ENCODE measurements at places on chromosomes 7 and 10.

DNA sequence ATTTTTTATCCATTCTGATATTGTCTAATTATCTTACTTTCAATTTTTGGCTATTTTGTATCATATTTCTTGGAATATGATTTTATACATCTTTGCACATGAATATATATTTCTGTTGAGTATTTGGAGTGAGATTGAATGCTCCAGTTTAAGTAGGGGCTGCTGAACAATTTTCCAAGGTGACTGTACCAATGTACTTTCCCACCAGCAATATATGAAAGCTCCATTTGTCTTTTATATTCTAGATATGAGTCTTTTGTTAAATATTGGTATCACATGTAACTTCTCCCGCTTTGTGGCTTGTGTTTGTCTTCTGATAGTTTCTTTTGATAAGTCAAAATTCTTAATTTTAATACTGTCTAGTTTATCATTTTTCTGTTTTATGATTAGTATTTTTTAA, 144.6 kb upstream of the MDFIC start:
- no peaks in the 10 kb centered on the region for H3K36me3 ChIP-seq
- no peak overlapping the region for H3K27ac ChIP-seq
- no peak for DNase-seq
- H3K27me3 ChIP-seq = no peaks in the 10 kb centered on the region
- no peaks in the 10 kb centered on the region for H3K4me1 ChIP-seq

GRCh38 chr7:77944183-77945182, 145.9 kb downstream of the PHTF2 start:
- no peak overlapping the region for H3K27ac ChIP-seq
- no peak for DNase-seq
- no peak overlapping the region for H3K4me3 ChIP-seq
- no peaks in the 10 kb centered on the region for H3K27me3 ChIP-seq

- H3K4me1 ChIP-seq = no peaks in the 10 kb centered on the region
- no peak overlapping the region for H3K27ac ChIP-seq
- peaks cover 24% of the 10 kb centered on the region for H3K36me3 ChIP-seq
- H3K4me3 ChIP-seq = no peak overlapping the region
Observed at GRCh38 chr7:134444198-134444960, 14.5 kb downstream of the AKR1B1 start.

- H3K4me3 ChIP-seq = no peak overlapping the region
- H3K27ac ChIP-seq = no peak overlapping the region
- no peaks in the 10 kb centered on the region for H3K4me1 ChIP-seq
- no peak for DNase-seq
- no peaks in the 10 kb centered on the region for H3K36me3 ChIP-seq
Observed at GRCh38 chr7:132347858-132348257, 228.4 kb downstream of the PLXNA4 start.

DNA sequence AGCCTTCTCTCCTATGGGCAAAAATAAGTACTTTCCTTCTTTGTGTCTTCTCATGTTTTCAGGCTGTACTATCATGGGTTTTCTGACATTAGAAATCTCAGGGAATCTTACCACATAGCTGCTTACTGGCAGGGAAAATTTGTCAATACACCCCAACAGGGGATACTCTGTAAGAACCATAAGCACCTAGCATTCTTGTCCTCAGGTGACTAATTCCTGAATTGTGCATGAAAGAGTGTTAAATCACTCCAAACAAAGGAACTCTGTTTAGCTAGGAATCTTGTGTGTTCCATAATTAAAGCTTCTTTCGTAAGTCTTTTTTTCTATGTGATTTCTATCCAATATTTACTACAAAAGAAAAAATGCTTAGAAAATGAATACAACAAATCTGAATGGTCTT, 206.7 kb upstream of the POT1 start:
- H3K4me3 ChIP-seq = no peak overlapping the region
- H3K27me3 ChIP-seq = no peaks in the 10 kb centered on the region
- no peak overlapping the region for H3K27ac ChIP-seq
- no peaks in the 10 kb centered on the region for H3K36me3 ChIP-seq
- H3K4me1 ChIP-seq = no peaks in the 10 kb centered on the region
- DNase-seq = no peak

- no peaks in the 10 kb centered on the region for H3K27me3 ChIP-seq
- peaks cover 41% of the 10 kb centered on the region for H3K4me1 ChIP-seq
- H3K4me3 ChIP-seq = peak overlapping the region; percentile 83
- DNase-seq = no peak
Observed at GRCh38 chr10:99619090-99619800, 994 bp downstream of the SLC25A28 start.

DNA sequence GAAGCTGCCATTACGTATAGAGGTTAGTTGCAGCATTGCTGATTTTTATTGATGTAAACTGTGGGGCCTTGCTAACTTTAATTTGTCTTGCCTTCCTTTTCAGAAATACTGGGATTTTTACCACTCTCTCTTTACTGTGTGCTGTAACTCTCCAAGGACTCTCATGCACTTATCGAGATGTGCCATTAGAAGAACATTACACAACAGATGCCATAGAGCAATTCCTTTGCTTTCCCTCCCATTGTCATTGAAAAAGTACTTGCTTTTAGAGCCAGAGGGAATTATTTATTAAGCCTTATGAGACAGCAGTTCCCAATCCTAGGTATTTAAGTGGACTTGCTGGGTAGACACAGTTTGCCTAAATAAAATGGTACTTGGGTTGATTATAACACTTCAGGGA, 51.7 kb downstream of the ASB4 start:
- DNase-seq = no peak
- H3K4me3 ChIP-seq = no peak overlapping the region
- H3K27me3 ChIP-seq = no peaks in the 10 kb centered on the region
- H3K4me1 ChIP-seq = peaks cover 7% of the 10 kb centered on the region

DNA sequence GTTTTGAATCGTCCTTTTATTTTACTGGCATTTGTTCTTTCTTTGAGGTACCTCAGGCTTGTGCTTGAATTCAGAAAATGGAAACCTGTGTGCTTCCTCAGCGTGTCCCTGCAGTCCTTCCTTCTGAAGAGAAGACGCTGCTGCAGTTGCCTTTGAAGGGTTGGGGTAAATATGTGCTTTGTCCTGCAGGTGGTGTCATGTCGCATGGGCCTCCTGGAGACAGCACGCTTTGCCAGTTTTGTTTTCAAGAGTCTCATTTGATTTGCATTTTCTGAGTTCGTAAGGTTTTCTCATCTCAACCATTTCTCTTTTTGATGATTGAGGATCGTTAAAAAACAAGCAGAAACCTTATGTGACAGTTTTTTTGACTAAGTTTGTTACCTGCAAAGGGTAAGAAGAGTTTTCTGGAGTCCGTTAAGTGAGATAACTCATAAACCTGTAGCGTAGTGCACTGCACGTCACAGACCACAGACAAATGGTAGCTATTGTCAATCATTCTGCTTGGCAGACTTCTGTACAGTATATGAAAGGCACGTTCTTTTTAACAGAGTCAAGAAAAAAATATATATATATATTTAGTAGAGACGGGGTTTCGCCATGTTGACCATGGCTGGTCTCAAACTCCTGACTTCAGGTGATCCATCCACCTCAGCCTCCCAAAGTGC, 57.0 kb downstream of the CDC123 start:
- no peak for DNase-seq
- H3K4me3 ChIP-seq = no peak overlapping the region
- no peak overlapping the region for H3K27ac ChIP-seq
- H3K27me3 ChIP-seq = no peaks in the 10 kb centered on the region

- no peak overlapping the region for H3K4me3 ChIP-seq
- peaks cover 17% of the 10 kb centered on the region for H3K4me1 ChIP-seq
- no peak for DNase-seq
- no peaks in the 10 kb centered on the region for H3K27me3 ChIP-seq
- H3K27ac ChIP-seq = no peak overlapping the region
Observed at GRCh38 chr7:156907656-156908055, 14.7 kb upstream of the LMBR1 start.

DNA sequence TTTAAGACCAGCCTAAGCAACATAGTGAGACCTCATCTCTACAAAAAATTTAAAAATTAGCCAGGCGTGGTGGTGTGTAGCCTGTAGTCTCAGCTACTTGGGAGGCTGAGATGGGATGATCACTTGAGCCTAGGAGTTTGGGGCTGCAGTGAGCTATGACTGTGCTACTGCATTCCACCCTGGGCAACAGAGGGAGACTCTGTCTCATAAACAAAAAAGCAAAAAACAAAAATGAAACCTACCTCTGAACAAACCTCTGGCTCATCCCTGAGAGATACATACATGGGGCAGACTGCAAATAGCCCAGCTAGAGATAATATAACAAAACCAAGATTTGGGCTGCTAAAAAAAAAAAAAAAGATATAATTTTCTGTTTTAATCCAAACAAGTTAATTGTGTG, 19.5 kb downstream of the C10orf67 start:
- H3K4me3 ChIP-seq = no peak overlapping the region
- H3K4me1 ChIP-seq = no peaks in the 10 kb centered on the region
- no peak for DNase-seq
- no peaks in the 10 kb centered on the region for H3K27me3 ChIP-seq

DNA sequence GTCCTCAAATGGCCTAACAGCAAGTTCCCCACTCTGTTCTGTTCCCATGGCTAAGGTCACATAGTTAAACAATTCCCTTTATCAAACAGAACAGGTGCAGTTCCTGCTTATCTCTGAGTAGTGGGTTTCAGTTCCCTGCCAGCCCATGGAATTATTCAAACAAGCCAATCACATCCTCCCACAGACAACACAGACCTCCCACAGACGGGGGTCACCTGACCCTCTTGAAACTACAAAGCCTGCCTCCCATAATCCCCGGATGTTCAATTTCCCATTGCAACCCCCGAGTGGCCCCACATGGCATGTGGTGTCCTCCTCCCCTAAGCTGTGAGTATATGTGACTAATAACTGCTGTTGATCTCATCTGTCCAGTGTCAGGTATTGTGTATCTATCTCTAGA, 64.1 kb downstream of the TMEM168 start:
- H3K27me3 ChIP-seq = no peaks in the 10 kb centered on the region
- no peaks in the 10 kb centered on the region for H3K4me1 ChIP-seq
- DNase-seq = no peak
- no peak overlapping the region for H3K27ac ChIP-seq
- no peak overlapping the region for H3K4me3 ChIP-seq

DNA sequence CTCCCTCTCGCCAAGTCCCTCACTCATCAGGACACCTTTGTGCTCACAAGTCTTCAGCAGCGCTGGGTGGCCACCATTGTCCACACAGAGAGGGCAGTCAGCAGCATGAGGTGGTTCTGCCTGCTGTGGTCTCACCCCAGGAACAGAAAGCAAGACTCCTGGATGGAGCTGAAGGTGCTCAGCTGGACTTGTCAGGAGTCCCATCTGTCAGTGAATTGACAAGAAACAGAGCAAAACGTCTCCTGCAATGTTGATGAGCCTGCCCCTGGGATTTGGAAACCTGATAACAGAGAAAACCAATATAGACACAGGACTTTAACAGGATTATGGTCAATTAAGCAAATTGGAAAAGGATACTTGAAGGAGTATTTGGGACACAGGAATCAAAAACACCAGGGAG, 122.2 kb upstream of the PRSS58 start:
- H3K27me3 ChIP-seq = 0 out of 2 replicates have a peak, but pooled peaks cover 1% of the 10 kb centered on the region
- no peak overlapping the region for H3K4me3 ChIP-seq
- no peak overlapping the region for H3K27ac ChIP-seq
- H3K36me3 ChIP-seq = no peaks in the 10 kb centered on the region
- no peaks in the 10 kb centered on the region for H3K4me1 ChIP-seq

DNA sequence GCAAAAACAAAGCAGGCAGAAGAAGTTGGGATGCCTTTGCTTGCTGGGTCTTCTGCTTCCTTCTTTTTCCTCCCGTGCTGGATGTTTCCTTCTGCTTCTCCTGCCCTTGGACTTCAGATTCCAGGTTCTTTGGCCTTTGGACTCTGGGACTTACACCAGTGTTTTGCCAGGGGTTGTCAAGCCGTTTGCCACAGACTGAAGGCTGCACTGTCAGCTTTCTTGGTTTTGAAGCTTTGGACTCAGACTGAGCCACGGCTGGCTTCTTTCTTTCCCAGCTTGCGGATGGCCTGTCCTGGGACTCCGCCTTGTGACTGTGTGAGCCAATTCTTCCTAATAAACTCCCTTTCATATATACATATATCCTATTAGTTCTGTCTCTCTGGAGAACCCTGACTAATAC, 11.3 kb upstream of the LCOR start:
- no peak overlapping the region for H3K27ac ChIP-seq
- no peak for DNase-seq
- H3K27me3 ChIP-seq = no peaks in the 10 kb centered on the region
- H3K4me3 ChIP-seq = no peak overlapping the region
- no peaks in the 10 kb centered on the region for H3K36me3 ChIP-seq
- peaks cover 8% of the 10 kb centered on the region for H3K4me1 ChIP-seq

DNA sequence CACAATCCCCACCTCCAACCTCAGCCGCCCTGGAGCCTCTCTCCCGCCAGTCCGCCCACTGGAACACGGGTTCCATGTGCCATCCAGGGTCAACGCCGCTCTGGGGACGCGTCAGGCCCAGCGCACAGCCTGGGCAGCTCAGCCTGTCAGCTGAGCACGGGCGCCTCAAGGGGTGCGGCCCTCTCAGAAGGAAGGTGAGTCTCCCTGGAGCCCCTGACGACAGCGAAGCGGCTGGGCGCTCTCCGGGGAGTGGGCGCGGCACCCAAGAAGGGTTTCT, 1.2 kb upstream of the SLC18A3 start:
- no peaks in the 10 kb centered on the region for H3K4me1 ChIP-seq
- H3K36me3 ChIP-seq = no peaks in the 10 kb centered on the region
- DNase-seq = no peak
- H3K27ac ChIP-seq = no peak overlapping the region
- H3K4me3 ChIP-seq = no peak overlapping the region
- H3K27me3 ChIP-seq = peaks cover 47% of the 10 kb centered on the region

DNA sequence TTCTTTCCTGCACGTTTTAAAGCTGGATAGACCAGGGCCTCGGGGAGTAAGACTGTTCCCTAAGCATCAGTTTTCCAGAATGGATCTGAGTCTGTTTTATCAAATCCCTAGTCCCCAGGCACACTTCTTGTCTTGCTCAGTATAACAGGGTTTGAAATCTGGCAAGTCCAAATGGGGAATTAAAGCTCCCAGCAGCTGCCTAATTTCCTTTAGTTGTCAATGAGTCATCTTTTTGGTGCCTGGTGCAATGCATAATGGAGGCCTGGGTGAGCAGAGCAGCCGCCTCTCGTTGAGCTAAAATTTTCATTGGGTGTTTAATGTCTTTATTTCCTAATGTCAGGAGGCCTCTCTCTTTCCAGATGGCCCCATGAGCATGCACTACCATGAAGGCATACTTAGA, 87.9 kb downstream of the STRA8 start:
- H3K4me3 ChIP-seq = no peak overlapping the region
- H3K27ac ChIP-seq = no peak overlapping the region
- no peaks in the 10 kb centered on the region for H3K36me3 ChIP-seq
- peaks cover 9% of the 10 kb centered on the region for H3K27me3 ChIP-seq

- peaks cover 12% of the 10 kb centered on the region for H3K27me3 ChIP-seq
- H3K27ac ChIP-seq = no peak overlapping the region
- H3K36me3 ChIP-seq = no peaks in the 10 kb centered on the region
- no peak overlapping the region for H3K4me3 ChIP-seq
Observed at GRCh38 chr10:126661356-126661755, 9.1 kb downstream of the C10orf90 start.
